AG09309 (cell line): ENCODE measurements at places on chromosomes 11 and 22.

GRCh38 chr22:47583959-47584562, 821.6 kb downstream of the TBC1D22A start:
- no peak for DNase-seq

- no peak for DNase-seq
These were observed 25.3 kb downstream of the DUSP8 start for GRCh38 chr11:1546536-1547466.

GRCh38 chr11:110249766-110250165, 46.6 kb downstream of the RDX start:
- no peak for DNase-seq

- DNase-seq, result no peak
These were observed 3.7 kb downstream of the TMEM123 start for GRCh38 chr11:102448869-102449224.

DNA sequence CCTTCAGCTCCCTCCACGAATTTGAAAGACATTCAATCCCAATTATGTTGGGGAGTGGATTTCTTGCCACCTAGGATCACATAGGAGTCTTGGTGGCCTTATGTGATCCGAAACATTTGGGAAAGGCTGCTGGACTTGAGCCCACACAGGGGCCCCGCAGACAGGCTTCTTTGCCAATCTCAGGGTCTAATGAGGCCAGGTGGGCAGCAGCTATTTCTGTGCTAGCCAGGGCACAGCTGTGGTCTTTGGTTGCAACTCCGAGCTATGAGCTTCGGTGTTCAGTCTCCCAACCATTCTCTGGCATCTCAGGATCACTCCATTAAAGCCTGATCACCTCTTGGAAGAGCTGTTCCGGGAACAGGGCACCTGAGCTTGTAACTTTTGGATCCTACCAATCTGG, 84.4 kb downstream of the TP53I11 start:
- DNase-seq, result no peak

DNA sequence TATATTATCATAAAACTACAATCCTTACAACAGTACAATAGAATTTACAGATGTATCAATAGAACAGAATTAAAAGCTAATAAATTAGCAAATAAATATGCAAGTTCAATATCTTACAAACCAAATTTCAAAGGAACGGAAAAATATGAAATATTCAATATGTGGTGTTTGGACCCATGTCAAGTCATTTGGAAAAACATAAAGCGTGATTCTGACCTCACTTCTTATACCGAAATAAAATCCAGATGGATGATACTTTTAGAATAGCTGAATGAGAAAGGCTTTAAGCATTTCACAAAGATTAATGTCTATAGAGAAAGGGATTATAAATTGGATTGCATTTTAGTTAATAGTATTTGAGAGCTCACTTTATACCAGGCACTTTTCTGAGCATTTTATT, 92.8 kb upstream of the TEAD1 start:
- DNase-seq, result no peak

DNA sequence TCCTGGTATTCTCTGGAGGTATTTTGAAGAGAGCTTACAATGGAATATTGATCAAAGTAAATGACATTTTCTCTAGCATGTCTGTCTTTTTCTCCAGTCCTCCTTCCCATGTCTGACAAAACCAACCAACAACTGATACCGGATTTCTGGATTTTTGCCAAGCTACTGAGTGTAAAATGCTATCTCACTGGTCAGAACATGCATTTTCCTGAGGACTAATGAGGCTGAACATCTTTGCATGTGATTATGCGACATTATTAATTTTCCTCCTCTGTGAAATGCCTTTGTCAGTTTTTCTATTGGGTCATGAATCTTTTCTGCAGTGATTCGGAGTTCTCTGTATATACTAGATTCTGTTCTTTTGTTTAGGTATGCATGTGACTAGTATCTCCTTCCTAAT, 51.4 kb downstream of the CDON start:
- no peak for DNase-seq

- no peak for DNase-seq
These were observed 5.4 kb upstream of the VPS51 start for GRCh38 chr11:65090628-65091027.

DNA sequence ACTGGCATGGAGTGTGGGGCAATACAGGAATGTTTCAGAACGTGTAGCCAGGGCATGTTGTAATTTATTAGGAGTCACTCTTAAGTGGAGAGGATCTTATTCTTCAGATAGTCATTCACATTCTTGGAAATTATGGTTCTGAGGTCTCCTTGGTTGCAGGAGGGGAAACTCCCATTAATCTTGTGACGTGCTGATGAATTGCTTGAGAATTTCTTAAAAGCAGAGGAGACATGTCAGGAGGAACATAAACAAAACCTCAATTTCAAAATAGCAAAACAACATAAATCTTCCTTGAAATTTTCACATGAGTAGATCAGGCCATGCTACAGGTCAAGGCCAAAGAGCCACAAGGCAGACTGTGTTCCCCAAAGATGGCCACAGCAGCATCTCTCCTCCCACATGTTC, 50.4 kb downstream of the ADM start:
- peak; percentile 68 for DNase-seq

DNA sequence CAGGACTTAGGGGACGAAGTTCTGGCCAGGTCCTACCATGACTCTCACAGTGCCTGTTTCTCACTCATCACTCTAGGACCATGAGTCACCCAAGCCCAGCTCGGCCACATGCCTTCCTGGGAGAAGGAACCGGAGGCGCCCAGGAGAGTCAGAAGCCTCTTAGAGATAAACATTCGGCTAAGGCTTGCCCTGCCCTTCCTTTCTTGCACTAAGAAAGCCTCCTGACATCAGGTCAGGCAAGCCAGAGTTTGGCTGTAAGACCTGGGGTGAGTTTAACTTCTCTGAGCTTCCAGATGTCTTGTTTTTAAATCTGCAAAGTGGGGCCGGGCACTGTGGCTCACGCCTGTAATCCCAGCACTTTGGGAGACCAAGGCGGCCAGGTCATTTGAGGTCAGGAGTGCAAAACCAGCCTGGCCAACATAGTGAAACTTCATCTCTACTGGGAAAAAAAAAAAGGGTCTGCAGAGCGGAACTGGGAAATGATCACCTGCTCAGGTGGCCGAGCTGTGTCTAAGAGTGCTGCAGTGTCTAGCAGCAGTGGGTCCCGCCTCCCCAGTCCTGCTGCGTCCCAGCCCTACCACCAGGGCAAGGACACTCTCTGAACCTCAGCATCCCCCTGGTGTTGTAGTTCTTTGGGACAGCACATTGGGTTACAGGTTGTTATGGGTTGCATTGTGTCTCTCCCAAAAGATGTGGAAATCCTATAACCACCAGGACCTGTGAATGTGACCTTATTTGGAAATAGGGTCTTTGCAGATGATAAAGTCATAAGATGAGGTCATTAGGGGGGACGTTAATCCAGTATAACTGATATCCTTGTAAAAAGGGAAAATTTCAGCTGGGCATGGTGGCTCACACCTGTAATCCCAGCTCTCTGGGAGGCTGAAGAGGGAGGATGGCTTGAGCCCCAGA, 1.8 kb upstream of the CARS1 start:
- peak; percentile 51 for DNase-seq

DNA sequence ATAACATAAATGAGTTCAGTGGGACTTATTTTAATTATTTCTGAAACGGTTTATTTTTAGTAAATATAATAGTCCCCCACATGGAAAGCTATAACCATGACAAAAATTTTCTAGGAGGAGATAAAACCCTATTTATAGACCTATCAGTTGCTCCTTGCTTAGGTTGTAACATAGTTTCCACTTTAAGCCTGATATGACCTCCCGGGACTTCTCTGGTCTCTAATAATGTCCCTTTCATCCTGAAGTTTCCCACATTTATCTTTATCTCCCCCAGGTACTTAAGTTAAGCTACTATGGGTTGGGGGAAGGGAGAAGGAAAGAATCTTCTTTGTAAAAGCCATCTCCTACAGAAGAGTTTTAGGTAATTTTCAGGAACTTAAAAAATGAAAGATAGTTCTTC, 117.7 kb downstream of the RBFOX2 start:
- DNase-seq, result no peak

GRCh38 chr11:72430741-72431570, 3.4 kb downstream of the CLPB start:
- DNase-seq, result no peak

DNA sequence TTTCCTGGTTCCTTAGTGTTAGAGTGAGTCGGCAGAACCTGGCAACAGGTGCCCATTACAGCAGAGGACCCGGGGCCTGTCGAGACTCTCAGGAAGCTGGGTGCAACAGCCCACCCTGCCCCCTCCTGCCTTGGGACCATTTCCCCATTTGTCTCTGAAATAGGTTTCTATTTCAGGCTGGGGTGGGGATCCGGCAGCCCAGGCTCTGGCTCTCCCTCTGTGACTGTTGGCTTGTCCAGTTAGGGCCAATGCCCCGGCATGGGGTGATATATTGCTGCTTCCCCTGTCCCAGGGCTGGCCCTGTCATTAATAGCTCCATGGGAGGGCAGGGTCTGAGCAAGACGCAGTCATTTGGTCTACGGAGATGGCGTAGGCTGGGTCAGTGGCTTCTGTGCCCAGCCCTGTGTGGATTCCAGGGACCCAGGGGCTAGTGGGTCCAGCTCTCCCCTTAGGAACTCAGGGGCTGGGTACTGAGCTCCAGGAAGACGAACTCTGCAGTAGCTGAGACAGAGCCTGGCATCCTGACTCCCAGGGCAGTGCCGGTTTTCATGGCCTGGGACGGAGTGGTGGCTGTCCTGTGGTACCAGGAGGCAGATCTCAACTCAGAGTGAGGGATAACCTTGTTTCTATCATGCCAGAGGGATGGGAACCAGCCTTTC, 2.7 kb downstream of the P2RY6 start:
- no peak for DNase-seq

DNA sequence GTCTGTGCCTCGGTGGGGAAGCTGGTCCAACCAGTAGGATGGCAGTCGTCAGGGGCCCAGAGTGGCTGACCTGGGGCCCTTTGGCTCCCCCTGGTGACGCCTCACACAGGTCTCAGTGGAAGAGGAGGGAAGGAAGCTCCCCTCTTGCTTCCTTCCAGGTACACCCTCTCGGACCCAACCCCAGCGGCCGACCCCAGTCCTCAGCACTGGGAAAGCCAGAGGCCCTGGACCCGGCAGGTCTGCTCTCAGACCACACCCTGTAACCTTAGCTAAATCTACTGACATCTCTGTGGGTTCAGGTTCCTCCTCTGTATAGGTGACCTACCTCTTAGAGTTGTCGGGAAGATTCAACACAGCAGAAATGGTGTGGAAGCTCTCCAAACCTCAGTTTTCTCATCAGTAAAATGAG, 3.4 kb upstream of the SCUBE1 start:
- no peak for DNase-seq

DNA sequence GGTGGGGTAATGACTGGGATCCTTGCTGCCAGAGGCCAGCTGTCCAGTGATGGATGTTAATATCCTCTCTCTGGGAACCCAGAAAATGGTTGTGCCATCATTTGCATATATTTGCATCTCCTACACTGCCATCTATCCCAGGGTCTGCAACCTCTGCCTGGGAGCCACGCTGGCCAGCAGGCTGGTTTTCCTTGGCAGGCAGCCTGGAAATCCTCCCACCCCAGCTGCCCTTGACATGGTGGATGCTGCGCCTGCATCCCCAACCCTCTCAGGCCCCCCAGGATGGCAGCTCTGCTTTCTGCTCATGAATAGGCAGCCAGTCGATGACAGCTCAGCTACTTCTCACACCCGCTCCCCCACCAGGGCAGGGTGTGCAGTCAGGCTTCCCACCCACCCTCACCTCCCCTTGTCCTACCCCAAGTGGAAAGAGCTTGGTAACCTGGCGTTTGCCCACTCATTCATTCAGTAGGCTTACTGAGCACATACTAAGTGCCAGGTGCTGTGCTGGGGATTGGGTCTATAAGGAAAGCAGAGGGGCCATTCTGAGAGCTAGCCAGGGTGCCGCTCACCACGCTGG, 202.5 kb downstream of the TRIM29 start:
- DNase-seq, result no peak

- DNase-seq, result no peak
These were observed 28.8 kb downstream of the PLAAT5 start for GRCh38 chr11:63462137-63462536.

DNA sequence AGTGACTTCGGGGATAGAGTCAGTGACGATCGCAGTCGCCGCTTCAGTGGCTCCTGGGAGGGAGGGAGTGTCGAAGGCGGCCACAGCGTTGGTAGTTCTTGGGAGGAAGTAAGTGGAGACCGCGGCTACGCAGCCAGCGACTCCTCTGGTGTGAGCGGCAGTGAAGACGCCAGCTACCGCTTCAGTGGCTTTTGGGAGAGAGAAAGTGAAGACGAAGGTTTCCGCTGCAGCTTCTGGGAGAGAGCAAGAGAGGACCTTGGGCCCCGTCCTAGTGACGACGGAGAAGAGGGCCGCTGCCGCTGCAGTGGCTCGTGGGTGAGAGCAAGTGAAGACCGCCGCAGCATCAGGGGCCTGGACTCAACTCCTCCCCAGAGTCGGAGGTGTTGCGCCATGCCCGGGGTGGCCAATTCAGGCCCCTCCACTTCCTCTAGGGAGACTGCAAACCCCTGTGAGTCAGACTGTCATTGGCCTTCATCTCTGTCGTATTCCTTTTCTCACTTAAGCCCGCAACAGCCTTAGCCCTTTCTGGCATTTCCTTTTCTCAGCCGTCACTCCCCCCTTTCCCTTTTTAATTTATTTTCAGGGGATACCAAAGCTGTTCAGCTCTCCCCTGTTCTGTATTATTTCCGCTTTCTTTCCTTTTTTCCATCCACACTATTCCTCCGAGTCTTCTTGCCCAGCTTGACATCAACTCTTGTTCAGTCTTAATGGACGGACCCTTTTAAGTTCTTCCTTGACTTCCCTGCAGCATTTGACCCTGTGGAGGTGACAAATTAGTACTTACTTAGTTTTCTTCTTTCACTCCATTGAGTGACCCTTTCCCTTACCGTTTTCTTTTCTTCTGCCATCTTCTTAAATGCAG, 1.0 kb downstream of the ANKRD42 start:
- peak; percentile 51 for DNase-seq

- DNase-seq, result no peak
These were observed 5.6 kb downstream of the OSBPL5 start for GRCh38 chr11:3159296-3160190.

GRCh38 chr11:64489831-64490441, 101.1 kb upstream of the SLC22A12 start:
- DNase-seq, result no peak

DNA sequence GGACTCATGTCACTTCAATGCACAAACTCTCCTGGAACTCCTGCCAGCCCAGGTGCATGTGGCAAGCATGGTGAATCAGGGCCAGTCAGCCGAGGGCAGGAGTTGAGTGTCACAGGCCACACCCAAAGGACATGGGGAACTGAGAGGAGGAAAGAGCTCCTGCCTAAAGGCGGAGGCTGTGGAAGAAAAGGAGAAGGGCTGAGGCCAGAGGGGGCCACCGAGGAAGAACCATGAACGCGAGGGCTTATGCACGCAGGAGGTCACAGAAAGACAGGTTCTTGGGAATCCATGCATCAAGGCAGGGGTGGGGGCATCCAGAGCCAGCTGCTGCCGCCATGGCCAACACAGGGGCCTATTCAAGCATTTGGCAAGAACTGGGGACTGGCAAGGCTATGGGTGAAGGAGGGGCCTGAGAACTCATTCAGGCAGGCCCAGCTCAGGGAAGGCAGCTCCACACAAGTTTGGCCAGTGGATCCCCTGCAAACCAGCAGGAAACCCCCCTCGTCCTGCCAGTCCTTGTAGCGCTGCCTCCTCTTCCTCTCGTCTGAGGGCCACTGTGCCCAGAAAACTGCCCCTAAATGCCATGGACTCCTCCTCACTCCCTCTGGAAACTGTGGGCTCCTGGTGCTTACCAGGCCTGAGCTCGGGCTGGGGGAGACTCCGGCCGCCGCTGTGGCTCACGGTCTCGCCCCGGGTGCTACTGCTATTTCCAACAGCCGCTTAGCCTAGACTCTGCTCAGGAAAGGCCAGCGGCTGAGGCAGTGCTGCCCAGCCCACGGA, 15.4 kb downstream of the PPM1F start:
- DNase-seq, result no peak
